Bronchial epithelial cell (primary cell): ENCODE measurements at places on chromosomes 3 and 15. TPM values are rescaled to one million over a fixed set of nuclear protein-coding genes. Genes with fewer than 3 reads are reported as not detected.

TMEM212 gene
- total RNA-seq: not detected in 2 replicates

ARGFX gene
- not detected in 2 replicates for total RNA-seq

ERICH6 gene
- total RNA-seq: under 0.01 TPM in 1 of 2 replicates, not detected in the other

CYP1A1 gene
- total RNA-seq: 0.26 TPM in 2 replicates

GRCh38 chr3:107661447-107662123, 138.8 kb downstream of the BBX start:
- DNase-seq: peak; percentile 18

- peak; percentile 77 for DNase-seq
These were observed 395.5 kb upstream of the KCNMB2 start for GRCh38 chr3:178140531-178141304.

- DNase-seq: peak; percentile 83
These were observed 110.3 kb downstream of the CYP19A1 start for GRCh38 chr15:51227940-51228732.

- no peak for DNase-seq
These were observed 36.0 kb upstream of the C3orf70 start for GRCh38 chr3:185188816-185189215.

GRCh38 chr3:175270198-175270837, 411.2 kb downstream of the NAALADL2 start:
- DNase-seq: no peak

GRCh38 chr15:53962646-53963561, 15.3 kb upstream of the UNC13C start:
- DNase-seq: peak; percentile 33

GRCh38 chr3:10335871-10336622, 15.1 kb upstream of the SEC13 start:
- no peak for DNase-seq

DNA sequence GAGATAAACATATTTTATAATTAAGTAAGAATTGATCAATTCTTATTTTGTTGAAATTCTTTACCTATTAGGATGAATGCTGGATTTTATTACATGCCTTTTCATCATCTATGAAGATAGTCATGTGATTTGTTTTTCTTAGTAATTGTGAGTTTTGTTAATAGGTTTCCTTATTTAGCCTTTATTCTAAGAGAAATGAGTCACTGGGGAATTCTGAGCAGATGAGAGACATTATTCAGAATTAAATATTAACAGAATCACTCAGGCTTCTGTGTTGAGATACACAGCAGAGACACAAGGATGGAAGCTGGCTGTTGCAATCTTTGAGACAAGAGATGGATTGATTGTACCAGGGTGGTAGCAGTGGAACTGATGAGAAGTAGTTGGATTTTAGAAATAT, 7.4 kb upstream of the ANO10 start:
- DNase-seq: no peak

DNA sequence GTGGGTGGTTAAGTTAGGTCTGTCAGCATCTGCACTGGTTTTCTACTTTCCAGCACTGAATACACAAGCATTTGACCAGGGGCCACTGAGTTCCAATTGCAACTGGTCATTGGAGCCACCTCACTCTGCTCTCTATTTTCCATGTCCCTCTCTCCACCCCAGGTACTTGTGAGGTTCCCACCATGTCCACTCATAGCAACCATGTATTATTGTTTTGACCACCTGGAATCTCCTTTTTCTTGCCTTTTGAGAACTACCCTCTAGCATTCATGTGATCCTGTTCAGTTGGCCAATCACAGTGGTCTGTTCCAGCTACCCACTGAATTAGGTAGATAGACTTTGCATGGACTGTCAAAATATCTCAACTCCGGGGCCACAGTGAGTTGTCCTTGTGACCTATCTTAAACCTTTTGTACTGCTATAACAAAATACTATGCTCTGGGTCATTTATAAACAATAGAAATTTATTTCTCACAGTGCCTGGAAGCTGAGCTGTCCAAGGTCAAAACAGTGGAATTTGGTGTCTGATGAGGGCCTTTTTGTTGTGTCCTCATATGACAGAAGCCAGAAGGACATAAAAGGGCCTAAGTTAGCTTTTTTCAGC, 20.2 kb upstream of the TM4SF18 start:
- DNase-seq: no peak
